ENCODE measurements at places on chromosomes 3 and 15. TPM values are rescaled to one million over a fixed set of nuclear protein-coding genes. Genes with fewer than 3 reads are reported as not detected.

DNA sequence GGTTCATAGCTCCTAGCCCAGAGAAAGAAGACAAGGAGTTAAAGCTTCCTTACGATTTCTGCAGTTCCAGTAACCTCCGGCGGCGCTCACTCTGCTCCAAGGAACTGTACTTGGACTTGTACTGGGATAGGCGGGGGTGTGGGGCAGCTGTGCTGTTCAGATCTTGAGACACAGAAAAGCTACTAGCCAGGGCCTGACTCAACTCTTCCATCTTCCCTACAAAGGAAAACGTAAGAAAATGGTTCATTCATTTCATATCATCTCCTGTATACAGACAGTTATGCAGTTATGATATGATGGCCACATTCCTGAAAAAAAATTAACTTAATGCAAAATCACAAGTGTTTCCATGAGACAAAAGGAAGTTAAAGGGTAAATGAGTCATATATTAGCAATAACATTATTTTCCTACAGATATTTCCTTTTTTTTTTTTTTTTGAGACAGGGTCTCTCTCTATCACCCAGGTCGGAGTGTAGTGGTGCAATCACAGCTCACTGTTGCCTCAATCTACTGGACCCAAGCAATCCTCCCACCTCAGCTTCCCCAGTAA, 4.6 kb downstream of the SNUPN start:
- DNase-seq = peak; percentile 94

DNA sequence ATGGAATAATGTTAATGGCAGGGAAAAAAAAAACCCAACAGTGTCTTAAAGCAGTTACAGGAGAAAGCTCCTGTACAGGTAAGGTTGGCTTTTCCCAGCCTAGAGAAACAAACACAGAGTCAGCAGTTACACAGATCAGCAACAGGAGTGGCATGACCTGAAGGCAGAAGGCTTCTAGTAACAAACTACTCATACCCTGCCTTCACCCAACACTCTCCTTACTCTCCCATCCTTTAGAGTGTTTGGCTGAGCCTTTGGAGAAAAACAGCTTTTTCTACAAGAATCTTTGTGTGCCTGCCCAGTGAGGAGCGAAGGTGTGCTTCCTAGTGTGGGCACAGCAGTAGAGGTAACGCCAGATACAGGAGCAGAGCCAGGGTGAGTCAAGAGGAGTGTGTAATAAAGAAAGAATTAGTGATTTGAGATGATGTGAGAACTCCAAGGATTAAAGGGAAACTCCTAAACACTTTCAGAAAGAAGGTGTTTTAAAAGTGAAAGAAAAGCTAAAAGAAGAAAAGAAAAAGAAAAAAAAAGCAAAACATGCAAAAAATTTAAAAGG, 152.7 kb downstream of the POLR2M start:
- no peak for DNase-seq

DNA sequence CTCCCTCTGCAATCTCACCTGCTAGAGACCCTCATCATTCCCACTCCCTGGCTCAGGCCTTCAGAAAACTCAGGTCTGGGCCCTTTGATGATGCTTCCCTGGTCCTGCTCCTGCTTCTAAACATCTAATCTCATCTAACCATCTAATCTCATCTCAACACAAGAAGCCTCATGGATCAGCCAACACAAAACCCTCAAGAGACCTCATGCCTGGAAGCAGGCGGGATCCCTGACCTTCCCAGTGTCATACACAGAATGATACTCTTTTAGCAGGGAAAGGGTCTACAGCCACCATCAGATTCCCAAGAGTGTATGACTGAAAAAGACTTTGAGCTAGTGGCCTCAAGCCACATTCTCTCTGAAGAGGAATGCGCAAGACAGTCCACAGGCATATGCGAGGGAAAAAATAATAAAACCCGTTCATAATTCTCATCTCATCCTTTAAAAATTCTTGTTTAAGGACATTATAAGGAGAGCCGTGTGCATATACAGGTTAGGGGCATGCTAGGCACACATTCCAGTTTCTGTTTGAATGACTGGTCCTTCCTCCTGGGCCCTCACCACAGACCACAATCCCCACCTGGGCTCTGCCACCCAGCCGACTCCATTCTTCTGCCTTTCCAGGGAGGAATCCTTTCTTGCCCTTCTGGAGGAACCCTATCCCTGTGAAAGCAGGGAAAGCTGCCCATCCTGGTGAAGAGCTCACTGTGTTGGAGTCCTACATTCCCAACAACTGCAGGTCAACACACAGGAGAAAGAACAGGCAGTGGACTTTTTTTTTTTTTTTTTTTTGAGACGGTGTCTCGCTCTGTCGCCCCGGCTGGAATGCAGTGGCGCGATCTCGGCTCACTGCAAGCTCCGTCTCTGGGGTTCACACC, 2.2 kb downstream of the ZXDC start:
- no peak for DNase-seq

DNA sequence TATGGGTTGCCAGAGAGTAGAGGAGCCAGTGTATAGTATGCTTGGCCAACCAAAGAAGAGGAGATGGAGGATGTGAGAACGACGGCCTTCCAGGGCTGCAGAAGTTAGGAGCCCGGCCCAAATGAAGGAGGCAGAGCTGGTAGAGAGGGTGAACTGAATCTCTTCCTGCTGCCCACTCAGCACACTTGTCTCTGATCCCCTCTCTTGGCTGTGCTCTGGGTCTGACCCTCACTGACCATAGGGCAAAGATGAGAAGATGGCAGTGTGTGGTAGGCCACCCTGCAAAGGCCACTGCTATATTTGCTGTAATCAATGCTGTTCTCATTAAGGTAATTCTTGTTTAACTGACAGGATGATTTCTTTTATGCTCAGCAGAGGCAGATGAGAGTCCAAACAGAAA, 256.0 kb downstream of the OCA2 start:
- DNase-seq = no peak

- no peak for DNase-seq
Measured at GRCh38 chr3:41290736-41291135, 91.4 kb downstream of the CTNNB1 start.

DNA sequence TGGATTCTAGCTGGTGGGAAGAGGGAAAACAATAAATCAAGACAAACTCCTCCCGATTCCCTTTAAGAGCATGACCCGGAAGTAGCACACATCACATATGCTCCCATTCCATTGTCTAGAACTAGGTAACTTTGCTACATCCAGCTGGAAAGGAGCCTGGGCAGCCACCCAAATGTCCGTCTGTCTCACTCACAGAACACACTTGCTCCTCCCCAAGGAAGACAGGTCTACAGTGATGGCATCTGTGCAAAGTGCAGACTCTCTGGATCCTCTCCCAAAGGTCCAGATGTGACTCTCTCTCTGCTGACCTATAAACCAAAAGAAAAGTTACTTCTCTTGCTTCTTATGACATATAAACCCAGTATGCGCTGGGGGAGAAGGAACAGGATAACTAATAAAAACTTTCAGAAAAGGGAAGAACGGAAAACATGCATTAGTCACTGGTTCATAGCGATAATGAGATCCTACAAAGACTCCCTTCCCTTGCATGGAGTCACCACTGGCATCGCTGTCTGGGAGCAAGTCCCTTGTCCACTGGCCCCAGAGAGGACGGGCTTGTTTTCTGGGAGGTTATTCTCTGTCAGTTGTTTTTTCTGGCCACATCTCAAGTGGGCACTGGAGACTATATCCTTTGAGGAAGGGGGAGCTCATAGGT, 29.8 kb upstream of the EPHB3 start:
- peak; percentile 77 for DNase-seq

- no peak for DNase-seq
Measured at GRCh38 chr15:81101894-81102815, 31.9 kb upstream of the CFAP161 start.

DNA sequence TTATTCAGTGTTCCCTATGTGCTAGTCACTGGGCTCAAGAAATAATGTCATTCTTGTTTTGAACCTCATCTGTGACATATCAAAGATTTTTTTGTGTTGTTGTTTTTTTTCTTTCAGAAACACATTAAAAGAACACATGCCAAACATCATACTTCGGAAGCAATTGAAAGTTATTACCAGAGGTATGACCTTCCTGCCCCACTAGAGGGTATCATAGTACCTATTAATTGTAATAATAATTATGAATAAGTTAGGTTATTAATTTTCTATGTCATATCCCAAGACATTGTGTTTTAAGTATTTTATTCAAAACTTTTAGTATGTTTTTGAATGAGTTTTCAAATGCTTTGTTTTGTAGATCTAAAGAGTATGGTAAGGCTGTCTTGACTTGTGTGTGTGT, 65.7 kb downstream of the CDIN1 start:
- peak; percentile 29 for DNase-seq

GRCh38 chr3:188680605-188681004, 491.2 kb upstream of the TPRG1 start:
- no peak for DNase-seq

DNA sequence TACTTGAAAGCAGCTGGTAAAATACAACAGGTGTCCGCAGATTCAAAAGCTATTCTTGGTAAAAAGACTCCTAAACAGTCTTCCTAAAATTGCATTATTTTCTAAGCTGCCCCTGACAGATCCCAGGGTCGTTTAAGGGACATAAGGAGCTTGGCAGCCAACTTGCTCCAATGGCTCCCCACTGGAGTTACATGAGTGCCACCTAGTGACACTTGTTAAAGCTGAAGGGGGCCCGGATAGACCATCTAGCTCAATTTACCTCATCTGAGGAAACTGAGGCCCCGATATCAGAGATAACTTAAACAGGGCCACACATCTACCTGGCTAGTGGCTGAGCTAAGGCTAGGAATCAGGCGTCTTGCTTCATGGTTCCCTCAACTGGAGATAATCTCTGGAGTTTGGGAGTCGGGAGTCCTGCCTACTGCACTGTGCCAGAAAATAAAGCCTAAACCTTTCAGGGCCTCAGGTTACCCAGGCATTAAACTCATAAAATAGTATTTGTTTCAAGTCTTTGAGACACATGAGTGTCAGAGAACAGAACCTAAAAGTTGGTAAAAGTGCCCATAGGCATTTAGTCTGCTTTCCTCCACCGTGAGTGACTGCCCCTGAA, 6.5 kb upstream of the TBC1D23 start:
- DNase-seq = peak; percentile 90

GRCh38 chr3:48299746-48300712, 33.4 kb downstream of the SPINK8 start:
- DNase-seq = peak; percentile 18

DNA sequence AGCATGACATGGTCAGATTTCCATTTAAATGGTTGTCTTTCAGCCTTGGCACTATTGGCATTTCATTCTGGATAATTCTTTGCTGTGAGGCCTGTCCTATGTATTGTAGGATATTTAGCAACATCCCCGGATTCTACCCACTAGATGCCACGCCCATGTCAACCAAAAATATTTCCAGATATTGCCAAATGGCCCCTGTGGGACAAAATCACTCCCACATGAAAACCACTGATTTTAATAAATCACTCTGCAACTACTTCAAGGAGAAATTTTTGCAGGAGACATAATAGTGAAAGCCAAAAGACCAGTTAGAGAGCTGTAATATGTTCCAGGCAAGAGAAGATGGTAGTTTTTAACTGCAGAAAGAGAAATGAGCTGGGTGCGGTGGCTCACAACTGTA, 55.9 kb upstream of the RARB start:
- no peak for DNase-seq

DNA sequence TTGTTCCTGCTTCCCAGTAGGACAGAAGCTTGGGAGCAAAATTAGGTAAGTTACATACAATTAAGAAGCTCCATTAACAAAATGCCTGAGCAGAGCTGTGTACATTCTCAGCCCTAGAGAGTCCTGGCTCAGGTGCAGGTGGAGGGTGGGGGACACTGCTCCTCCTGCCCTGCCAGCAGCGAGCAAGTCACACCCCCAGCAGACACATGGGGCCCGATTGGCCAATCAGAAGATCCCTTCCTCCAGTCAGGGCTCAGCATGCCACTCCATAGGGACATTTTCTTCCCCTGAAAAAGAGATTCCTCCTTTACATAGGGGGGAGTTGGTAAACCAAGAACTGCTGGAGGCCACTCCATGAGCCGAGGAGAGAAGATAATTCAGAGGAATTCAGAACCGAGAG, 62.1 kb downstream of the PLXNA1 start:
- peak; percentile 5 for DNase-seq

DNA sequence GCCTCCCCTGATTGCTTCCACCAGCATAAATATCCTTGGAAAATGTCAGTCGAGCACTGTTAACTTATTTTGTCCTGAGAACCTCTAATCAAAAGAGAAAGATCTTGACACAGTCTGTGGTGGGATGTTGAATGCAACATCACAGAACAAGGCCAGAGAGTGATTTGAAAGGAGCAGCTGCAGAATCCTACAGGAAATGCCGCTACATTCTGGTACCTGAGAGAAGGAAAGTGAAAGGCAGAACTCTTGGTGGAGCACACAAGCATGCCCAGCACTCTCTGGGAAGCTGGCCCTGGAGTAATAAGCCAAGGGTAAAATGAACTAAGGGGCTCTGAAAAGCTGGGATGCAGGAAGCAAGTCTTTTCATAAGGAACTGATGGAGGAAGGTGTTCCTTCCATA, 75.8 kb downstream of the CBLB start:
- DNase-seq = no peak

GRCh38 chr3:53524566-53524965, 30.2 kb downstream of the CACNA1D start:
- no peak for DNase-seq

- no peak for DNase-seq
Measured at GRCh38 chr3:26505399-26505798, 117.2 kb upstream of the LRRC3B start.

Gene LDHAL6B
- not detected for total RNA-seq

Gene COL6A5
- total RNA-seq = not detected

Gene CERS3
- not detected for total RNA-seq

Gene DAZL
- total RNA-seq = not detected

Gene TGM5
- total RNA-seq = not detected

Gene RBPMS2
- total RNA-seq = 0.14 TPM

Gene SLC22A13
- 0.19 TPM for total RNA-seq

Gene ATP10A
- total RNA-seq = 0.05 TPM

Gene TPRG1
- total RNA-seq = not detected

Gene ABI3BP
- 32.0 TPM for total RNA-seq

Gene MUC20
- 0.51 TPM for total RNA-seq

Gene CLRN1
- total RNA-seq = not detected

Gene GPR62
- not detected for total RNA-seq

Gene SENP8
- 2.7 TPM for total RNA-seq
